ENCODE measurements at places on chromosomes 5 and 9. TPM values are rescaled to one million over a fixed set of nuclear protein-coding genes. Genes with fewer than 3 reads are reported as not detected.
A peak's percentile ranks its signal among the peaks of the same experiment; 100 is the strongest.

DNA sequence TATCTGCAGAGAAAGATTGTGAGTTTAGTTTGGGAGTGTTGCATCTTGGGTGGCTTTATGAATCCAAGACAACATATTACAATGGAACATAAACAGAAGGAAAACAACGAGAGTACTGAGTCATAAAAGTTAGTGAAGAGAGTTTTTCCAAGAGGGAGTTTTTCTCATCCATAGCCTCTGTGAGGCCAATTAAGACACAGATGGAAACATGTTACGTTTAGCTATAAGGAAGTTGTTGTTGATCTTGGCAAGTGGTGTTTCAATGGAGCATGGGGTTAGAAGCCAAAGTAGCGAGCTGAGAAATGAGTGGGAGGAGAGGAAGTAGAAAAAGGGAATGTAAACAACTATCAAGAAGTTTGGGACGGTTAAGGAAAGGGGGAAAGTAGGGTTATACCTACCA lies 53.3 kb upstream of the SPATA31D4 start:
- H3K4me1 ChIP-seq = no peaks in the 10 kb centered on the region
- no peaks in the 10 kb centered on the region for H3K36me3 ChIP-seq
- no peak overlapping the region for H3K4me3 ChIP-seq

DNA sequence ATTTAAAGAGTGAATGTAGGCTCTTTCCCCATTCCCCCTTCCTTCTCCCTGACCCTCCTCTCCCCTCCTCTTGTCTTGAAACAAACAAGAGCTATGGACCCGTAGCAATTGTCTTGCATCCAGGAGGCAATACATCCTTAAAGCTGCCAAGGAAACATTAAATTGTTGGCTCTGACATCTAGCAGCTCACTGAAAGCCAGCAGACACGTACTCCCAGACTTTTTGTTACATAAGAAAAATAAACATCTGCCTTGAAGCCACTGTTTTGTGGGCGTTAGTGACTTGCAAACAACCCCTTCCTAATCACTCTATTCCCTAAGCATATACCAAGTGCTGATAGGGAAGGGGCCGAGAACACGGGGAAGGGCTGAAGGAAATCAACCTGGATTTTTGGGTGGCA lies 8.6 kb downstream of the SLC45A2 start:
- DNase-seq = no peak
- H3K27ac ChIP-seq = no peak overlapping the region
- H3K36me3 ChIP-seq = no peaks in the 10 kb centered on the region
- H3K4me3 ChIP-seq = no peak overlapping the region

- H3K27ac ChIP-seq = no peak overlapping the region
- H3K4me3 ChIP-seq = no peak overlapping the region
- peaks cover 22% of the 10 kb centered on the region for H3K4me1 ChIP-seq
- DNase-seq = no peak
- no peaks in the 10 kb centered on the region for H3K27me3 ChIP-seq
These were observed 13.2 kb downstream of the GARNL3 start for GRCh38 chr9:127277770-127278169.

GCNT4 gene
- not detected for total RNA-seq

FCN2 gene
- not detected for total RNA-seq

- H3K36me3 ChIP-seq = peaks cover 55% of the 10 kb centered on the region
- no peak overlapping the region for H3K27ac ChIP-seq
- H3K4me3 ChIP-seq = no peak overlapping the region
These were observed 62.6 kb downstream of the NEK6 start for GRCh38 chr9:124320062-124320973.

DNA sequence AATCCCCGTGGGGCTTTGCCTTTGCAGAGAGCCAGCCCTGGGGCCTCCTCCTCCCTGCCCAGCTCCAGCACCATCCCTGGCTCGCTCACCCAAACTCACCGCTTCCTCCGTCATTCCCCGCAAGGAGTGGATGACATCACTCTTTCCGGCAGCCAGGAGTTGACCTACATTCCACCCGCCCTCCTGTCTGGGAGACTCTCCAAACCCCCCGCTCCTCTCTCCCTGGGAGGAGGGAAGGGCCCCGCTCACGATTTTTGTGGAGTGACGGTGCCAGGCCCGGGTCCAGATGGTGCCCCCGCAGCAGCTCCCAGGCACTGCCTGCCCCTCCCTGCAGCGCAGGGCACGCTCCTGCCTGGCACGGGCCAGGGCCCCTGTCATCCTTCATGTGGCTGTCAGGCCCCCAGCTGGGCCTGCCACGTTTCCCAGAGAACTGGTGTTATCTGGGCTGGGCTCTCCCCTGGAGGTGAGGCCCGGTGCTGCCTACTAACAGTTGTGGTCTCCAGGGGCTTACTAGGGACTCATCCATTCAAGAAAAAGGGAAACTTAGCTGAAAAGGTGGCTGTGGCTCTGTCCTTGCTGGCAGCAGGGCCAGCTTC lies 52.3 kb downstream of the NTNG2 start:
- no peaks in the 10 kb centered on the region for H3K27me3 ChIP-seq
- H3K4me3 ChIP-seq = no peak overlapping the region
- H3K27ac ChIP-seq = no peak overlapping the region
- no peak for DNase-seq
- no peaks in the 10 kb centered on the region for H3K36me3 ChIP-seq

DNA sequence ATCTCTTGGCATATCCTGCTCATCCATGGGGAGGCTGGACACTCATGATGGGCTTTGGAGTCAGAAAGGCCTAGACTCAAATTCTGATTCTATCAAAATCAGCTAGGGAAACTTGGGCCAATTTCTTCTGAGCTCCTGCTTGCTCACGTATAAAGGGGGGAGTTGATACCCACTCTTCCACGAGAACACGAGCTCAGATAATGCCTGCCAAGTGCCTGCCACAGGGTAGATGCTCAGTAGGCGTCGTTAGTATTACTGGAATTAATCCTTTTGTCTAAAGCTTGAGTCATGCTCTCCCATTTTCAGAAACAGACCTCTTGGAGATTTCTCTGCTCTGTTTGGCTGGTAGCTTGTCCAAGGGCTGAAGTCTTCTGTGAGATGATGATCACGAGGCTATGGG lies 238.3 kb upstream of the MVB12B start:
- no peaks in the 10 kb centered on the region for H3K36me3 ChIP-seq
- H3K4me3 ChIP-seq = no peak overlapping the region
- no peak overlapping the region for H3K27ac ChIP-seq
- no peaks in the 10 kb centered on the region for H3K4me1 ChIP-seq
- no peak for DNase-seq

GRCh38 chr5:40988746-40989510 lies 79.6 kb downstream of the C7 start:
- no peaks in the 10 kb centered on the region for H3K4me1 ChIP-seq
- H3K36me3 ChIP-seq = no peaks in the 10 kb centered on the region
- no peak overlapping the region for H3K27ac ChIP-seq
- no peak for DNase-seq

DNA sequence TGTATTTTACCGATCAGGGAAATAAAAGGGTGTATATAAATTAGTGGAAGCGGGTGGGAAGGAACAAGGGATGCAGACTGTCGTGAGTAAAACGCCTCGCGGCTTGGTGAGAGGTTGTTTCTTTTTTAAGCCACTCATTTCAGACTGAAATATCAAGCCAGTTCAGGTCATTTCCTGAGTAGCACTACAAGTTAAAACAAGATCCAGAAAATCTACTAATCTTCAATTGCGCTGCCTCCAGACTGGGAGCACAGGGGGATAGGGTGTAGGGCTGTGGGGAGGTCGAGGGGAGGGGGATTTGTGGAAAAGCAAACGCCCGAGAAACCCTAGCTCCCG lies 140.8 kb downstream of the TSSK1B start:
- H3K36me3 ChIP-seq = no peaks in the 10 kb centered on the region
- peak; percentile 57 for DNase-seq
- H3K4me1 ChIP-seq = peaks cover 32% of the 10 kb centered on the region
- H3K4me3 ChIP-seq = peak overlapping the region; percentile 73
- H3K27ac ChIP-seq = no peak overlapping the region
- H3K27me3 ChIP-seq = no peaks in the 10 kb centered on the region

LECT2 gene
- not detected for total RNA-seq

GRCh38 chr9:91746357-91746756 lies 203.7 kb downstream of the ROR2 start:
- no peaks in the 10 kb centered on the region for H3K36me3 ChIP-seq
- DNase-seq = no peak
- H3K27ac ChIP-seq = no peak overlapping the region
- no peaks in the 10 kb centered on the region for H3K4me1 ChIP-seq
- no peak overlapping the region for H3K4me3 ChIP-seq
- H3K27me3 ChIP-seq = no peaks in the 10 kb centered on the region

- no peaks in the 10 kb centered on the region for H3K36me3 ChIP-seq
- no peak for DNase-seq
- no peak overlapping the region for H3K27ac ChIP-seq
- H3K4me3 ChIP-seq = no peak overlapping the region
- no peaks in the 10 kb centered on the region for H3K27me3 ChIP-seq
These were observed 208.1 kb upstream of the S1PR3 start for GRCh38 chr9:88782931-88783710.

Measured in Karpas-422 (cell line).